Right atrium auricular region (tissue), 2 donors: ENCODE measurements at places on chromosomes 6 and 20. TPM values are rescaled to one million over a fixed set of nuclear protein-coding genes. Genes with fewer than 3 reads are reported as not detected.

- no peak for DNase-seq
Measured at GRCh38 chr20:21019468-21019813, 86.7 kb downstream of the LINC00237 start.

SLC12A5 gene
- total RNA-seq = not detected

GRCh38 chr20:34029415-34029814 lies 35.7 kb downstream of the RALY start:
- no peak for DNase-seq

DNA sequence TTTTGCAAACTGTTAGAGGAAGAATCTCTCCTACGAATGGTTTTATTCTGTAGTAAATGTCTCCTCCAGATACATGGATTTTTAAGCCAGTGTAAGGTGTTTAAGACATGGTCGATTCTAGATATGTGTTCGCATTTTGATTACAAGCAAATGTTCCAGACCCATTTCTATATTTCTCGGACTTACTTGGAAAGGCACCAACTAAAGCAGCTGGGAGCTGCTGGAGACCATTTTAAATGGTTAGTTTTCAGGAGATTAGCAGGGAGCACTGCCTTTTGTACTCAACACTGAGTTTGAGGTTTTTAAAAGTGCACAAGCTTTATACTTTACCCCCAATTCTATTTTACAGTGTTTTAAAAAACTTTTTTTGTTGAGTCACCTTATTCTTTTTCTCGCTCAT lies 857.0 kb downstream of the KIF16B start:
- DNase-seq = no peak

LST1 gene
- total RNA-seq = 2.8 TPM

EPHA7 gene
- 8.8 TPM for total RNA-seq

GRCh38 chr20:11076434-11077105 lies 402.8 kb upstream of the JAG1 start:
- DNase-seq = no peak

GRCh38 chr6:15255481-15255880 lies 9.6 kb downstream of the JARID2 start:
- no peak for DNase-seq

DNA sequence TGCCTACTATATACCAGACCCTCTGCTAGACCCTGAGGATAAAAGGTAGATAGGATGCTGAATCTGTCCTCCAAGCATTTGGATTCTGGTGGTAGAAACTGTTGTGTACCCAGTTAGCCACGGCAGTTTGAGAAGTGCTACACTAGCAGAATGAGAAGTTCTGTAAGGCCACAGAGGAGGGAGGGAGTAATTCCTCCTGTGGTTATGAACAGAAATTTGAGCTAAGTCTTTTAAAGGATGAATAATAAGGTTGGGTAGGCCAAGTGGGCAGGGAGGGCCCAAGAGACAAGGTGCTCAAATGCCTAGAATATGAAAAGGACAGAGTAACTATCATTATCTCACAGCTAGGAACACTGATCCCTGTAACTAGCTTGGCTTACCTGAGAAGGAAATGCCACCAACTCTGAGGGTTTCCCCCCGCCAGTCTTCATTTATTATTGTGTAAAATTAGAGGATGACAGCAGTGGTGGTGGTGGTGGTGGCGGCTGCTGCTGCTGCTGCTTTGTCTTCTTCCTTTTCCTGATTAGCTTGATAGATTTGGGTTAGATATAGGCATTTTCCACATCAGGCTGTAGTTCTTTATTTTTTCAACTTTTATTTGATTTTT lies 243.3 kb downstream of the PRL start:
- DNase-seq = no peak

DNA sequence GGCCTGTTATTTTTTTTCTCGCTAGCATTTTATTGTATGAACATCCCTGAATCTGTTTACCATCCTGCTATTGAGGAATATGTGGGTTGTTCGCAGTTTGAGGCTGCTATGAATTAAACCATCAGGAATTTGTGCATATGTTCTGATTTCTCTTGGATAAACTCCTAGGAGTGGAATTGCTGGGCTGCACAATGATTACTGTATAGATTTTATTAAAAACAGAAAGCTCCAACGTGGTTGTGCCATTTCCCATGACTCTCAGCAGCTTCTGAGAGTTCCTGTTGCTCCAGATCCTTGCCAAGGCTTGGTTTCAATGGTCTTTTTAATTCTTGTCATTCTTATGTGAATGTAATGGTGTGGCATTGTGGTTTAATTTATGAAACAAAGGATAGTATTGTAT lies 75.1 kb downstream of the EDN3 start:
- DNase-seq = no peak

ALDH5A1 gene
- total RNA-seq = 10.0 TPM

DNA sequence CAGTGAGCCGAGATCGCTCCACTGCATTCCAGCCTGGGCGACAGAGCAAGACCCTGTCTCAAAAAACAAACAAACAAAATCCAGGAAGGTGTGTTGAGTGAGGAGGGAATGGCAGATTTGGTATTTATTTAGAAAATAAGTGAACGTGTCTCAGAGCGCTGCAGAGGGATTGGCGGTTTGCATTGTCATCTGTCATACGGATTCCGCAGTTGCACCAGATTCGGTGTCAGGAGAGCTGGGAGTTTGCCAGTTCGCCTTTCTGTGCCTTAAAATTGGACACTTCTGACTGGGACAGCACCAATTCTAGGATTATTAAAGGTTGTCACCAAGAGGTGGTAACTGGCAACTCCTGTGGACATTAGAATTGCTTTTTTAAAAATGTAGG lies 912 bp downstream of the SNRNP48 start:
- DNase-seq = no peak

GRCh38 chr20:2806351-2806701 lies 5.9 kb upstream of the CPXM1 start:
- DNase-seq = no peak

- no peak for DNase-seq
Measured at GRCh38 chr6:56172144-56172543, 75.2 kb downstream of the COL21A1 start.
